ENCODE measurements at places on chromosomes 3 and 15. TPM values are rescaled to one million over a fixed set of nuclear protein-coding genes. Genes with fewer than 3 reads are reported as not detected.
A peak's percentile ranks its signal among the peaks of the same experiment; 100 is the strongest.

GRCh38 chr3:180409170-180409569, 192.8 kb upstream of the TTC14 start:
- no peak for DNase-seq

DNA sequence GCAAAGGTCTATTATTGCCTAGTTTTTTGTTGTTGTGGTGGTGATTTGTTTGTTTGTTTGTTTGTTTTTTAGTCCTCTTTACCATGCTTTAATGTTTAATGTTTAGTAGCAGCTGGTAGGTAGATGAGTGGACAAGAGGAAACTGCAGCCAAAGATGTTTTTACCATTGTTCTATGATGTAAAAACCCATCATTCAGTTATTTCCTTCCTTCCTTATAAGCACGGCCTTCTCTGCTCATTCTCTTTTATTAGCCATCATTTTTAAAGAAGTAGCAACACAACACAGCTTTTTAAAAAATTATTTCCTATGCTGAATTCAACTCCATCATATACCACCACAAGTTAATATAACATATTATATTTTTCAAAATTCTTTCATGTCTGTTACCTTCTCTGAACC, 58.5 kb upstream of the BOC start:
- DNase-seq, result no peak

DNA sequence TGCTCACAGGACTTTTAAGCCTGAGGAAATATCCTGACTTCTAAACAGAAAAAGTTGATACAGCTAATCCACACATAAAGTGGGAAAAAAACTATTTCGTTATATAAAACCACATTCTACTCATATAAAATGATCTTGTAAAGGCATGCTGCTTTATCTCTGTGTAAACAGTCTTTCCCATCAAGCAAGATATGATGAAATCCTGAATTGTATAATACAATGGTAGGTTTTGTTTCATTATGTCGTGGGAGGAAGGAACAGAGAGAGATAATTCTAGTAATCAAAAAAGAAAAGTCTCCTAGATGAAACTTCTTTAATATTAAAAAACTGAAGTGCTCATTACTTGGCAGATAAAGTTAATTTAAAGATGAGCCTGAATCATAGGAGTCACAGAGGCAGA, 92.6 kb upstream of the SNTN start:
- no peak for DNase-seq

DNA sequence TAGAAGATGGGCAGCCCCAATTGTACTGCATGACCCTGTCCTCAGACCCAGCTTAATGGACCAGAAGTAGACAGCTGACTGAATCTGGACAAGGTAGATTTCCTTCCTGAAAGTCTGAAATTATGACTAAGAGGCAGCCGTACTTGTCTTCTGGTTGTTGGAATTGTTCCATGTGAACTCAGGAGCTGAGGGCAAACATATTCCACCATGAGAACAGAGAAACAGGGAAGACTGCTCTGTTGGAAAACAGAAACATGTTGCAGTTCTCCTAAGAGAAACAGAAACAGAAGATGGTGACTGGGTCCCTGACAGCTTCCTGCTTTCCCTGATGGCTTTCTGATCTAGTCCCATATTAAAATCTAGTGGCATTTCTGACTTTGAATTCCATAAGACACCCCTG, 24.1 kb downstream of the POPDC2 start:
- DNase-seq, result peak; percentile 24

DNA sequence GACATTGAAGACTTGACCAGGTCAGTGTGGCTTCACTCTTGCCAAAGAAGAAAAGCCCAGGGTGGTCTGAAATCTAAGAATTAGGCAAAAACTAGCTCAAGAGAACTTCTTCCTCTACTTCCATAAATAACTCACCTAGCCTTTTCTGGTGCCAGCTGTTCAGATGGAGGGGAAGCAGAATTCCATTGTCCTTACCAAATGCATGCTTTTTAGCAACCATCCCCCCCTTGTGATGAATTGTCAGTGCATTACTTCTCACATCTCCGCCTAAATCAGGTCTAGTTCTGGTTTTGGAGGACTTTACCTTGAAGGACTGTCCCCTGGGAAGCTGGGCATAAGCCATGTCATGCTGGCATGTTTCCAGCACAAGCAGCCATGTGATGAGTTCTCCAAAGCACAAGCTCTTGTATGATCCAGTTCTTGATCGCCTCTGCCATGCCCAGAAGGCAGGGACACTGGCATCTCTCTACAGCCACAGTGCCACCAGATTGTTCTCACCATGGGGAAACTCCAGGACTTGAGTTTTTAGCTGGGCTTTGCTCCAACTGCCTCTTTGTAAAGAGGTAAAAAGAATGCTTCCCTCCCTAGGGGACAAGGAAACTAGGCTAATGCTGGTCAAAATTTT, 96.4 kb upstream of the IL12A start:
- DNase-seq, result no peak

- no peak for DNase-seq
These were observed 323.8 kb upstream of the DNAJC19 start for GRCh38 chr3:181313335-181313734.

DNA sequence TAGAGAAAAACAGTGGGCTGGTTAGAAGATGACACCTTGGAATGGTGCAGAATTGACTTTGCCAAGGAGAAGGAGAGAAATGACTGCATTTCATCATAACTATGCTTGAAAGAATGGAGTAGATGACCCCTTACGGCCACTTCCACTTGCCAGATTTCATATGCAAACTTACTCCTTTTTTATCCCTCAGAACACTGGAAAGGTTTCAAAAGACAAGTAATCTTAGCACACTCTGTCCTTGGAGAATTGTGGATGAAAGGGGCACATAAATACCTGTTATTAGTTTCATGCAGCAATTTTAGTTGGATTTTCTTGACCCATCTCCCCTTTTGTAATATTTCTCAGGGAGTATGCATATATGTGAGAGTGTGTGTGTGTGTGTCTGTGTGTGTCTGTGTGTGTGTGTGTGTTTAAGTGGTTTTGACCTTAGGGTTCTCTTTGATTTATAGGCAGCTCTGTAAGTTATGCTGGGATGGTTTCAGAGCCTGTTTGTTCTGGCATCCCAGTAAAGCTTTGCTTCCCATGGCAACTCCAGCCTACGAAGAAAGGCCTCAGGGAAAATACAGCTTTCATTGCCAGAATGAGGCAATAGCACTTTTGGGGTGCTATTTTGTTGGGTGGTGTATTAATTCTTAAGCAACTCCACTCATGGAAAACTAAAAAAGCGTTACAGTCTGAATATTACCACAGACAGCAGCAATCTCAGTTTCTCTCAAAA, 122.2 kb upstream of the TP63 start:
- DNase-seq, result no peak

DNA sequence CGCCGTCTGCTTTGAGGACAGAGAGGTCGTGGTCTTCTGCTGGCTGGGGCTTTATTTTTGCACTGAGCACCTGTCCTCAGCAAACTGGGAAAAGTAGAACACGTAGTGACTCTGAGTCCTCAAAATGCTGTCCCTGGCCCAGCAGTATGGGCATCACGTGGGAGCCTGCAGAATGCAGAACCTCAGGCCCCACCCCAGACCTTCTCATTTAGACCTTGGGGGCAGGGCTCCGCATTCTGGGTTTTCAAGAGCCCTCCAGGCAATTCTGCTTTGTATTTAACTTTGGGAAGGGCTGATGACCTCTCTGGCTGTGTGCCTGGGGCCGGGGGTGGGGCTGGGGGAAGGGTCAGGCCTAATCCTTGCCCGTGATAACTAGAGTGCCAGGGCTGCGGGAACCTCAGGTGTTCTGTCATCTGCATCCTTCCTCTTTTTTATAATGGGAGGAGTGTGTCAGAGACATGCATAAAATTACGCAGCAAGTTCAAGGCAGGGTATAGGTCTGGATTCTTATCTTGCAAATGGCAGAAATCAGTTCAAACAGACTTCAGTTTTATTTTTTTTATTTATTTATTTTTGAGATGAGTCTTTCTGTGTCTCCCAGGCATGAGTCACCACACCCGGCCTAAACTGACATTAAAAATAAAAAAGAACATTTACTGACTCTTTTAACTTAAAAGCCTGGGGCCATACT, 11.1 kb downstream of the SLC6A6 start:
- DNase-seq, result no peak

DNA sequence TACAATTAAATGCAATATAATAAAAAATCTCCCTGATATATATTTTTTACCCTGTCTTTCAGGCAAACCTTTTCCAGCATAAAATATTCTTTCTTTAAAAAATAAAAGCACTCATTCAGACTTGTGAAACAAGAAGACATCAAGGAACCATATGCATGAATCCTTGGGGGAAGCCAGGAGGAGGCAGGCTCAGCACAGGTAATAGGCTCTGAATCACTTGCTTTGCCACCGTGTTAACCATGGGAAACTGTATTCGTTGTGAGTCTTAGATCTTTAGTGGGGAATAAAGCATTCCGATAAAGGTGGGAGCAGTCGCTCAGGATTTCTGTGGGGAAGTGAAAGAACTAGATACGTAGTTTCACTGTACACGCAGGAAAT, 42.4 kb downstream of the FBN1 start:
- DNase-seq, result no peak

DNA sequence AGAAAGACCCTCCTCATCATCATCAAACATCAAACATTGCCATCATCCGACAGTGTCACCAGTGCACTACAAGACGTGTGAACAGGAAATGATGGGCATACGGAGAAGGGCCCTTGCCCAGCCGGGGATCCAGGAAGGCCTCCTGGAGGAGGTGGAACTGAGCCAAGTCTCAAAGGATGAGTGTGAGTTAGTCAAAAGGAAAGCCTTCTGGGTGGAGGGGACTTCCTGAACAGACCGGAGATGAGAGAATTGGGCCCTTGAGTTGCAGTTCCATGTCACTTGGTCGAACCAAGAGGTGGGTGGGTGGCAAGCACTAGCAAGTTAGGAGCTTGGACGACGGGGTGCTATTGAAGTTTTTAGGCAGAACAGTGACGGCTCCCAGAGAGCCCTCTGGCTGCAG, 8.5 kb downstream of the SEMA4B start:
- no peak for DNase-seq

The GCNT3 gene
- 0.14 TPM for total RNA-seq

The CFAP92 gene
- 0.04 TPM for total RNA-seq

The ADAMTS9 gene
- total RNA-seq, result 58.3 TPM

The CEP152 gene
- 6.7 TPM for total RNA-seq

The PLXNA1 gene
- total RNA-seq, result 31.2 TPM

Data from pulmonary artery endothelial cell (primary cell).